ENCODE measurements at places on chromosomes 2 and 18. TPM values are rescaled to one million over a fixed set of nuclear protein-coding genes. Genes with fewer than 3 reads are reported as not detected.

GRCh38 chr2:216596980-216597509, 36.2 kb upstream of the IGFBP2 start:
- H3K4me3 ChIP-seq, result no peak overlapping the region
- H3K36me3 ChIP-seq, result no peaks in the 10 kb centered on the region
- DNase-seq, result no peak
- H3K27me3 ChIP-seq, result peaks cover 7% of the 10 kb centered on the region
- no peaks in the 10 kb centered on the region for H3K4me1 ChIP-seq

GRCh38 chr2:170408461-170409163, 230.7 kb downstream of the MYO3B start:
- H3K27ac ChIP-seq, result no peak overlapping the region
- no peak overlapping the region for H3K4me3 ChIP-seq
- no peak for DNase-seq
- H3K27me3 ChIP-seq, result peaks cover 7% of the 10 kb centered on the region
- H3K36me3 ChIP-seq, result no peaks in the 10 kb centered on the region
- no peaks in the 10 kb centered on the region for H3K4me1 ChIP-seq

GRCh38 chr2:239471011-239471792, 70.4 kb upstream of the HDAC4 start:
- H3K36me3 ChIP-seq, result no peaks in the 10 kb centered on the region
- H3K4me3 ChIP-seq, result no peak overlapping the region
- no peak for DNase-seq
- H3K27ac ChIP-seq, result no peak overlapping the region
- H3K27me3 ChIP-seq, result peaks cover 19% of the 10 kb centered on the region

The TSPYL6 gene
- total RNA-seq, result not detected

The EML6 gene
- 1.3 TPM for total RNA-seq

DNA sequence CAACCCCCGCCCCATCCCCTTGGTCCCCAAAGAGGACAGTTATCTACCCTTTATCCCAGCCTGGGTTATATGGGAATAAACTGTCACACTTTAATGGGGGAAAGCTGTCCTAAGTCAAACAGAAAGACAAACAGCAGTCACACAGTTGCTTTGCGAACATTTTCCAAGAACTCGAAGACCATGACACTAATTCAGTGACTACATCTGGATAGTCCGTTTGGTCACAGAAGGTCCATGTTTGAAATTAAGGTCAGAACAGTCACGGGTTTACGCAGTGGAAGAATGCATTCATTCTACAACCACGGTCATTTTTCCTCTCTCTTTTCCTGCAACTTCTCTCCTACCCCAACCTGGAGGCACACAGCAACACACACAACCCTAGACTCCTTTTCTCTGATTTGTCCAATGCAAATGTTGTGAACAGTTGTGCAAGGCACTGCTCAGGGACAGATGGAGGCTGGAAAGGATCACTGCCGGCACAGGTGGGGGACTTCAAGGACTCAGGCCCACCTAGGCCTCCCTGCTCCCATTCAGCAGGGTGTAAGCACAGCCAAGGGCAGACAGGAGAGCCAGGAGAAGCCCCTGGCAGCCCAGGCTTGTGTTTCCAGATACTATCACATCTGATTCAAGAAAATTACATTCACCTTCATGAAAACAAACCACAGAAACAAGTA, 39.9 kb downstream of the ZNF516 start:
- H3K4me3 ChIP-seq, result no peak overlapping the region
- H3K27ac ChIP-seq, result no peak overlapping the region
- DNase-seq, result no peak
- peaks cover 11% of the 10 kb centered on the region for H3K4me1 ChIP-seq
- peaks cover 22% of the 10 kb centered on the region for H3K27me3 ChIP-seq

- H3K4me1 ChIP-seq, result no peaks in the 10 kb centered on the region
- H3K27ac ChIP-seq, result no peak overlapping the region
- no peak for DNase-seq
- no peaks in the 10 kb centered on the region for H3K36me3 ChIP-seq
- no peaks in the 10 kb centered on the region for H3K27me3 ChIP-seq
Measured at GRCh38 chr2:103132536-103133217, 370.8 kb downstream of the TMEM182 start.

The TTC31 gene
- 37.3 TPM for total RNA-seq

The ARHGAP15 gene
- total RNA-seq, result 271 TPM

The HOXD13 gene
- total RNA-seq, result not detected

The TFCP2L1 gene
- total RNA-seq, result 0.54 TPM

- no peak overlapping the region for H3K4me3 ChIP-seq
- DNase-seq, result no peak
- no peaks in the 10 kb centered on the region for H3K4me1 ChIP-seq
- H3K36me3 ChIP-seq, result no peaks in the 10 kb centered on the region
Measured at GRCh38 chr2:227099340-227099739, 64.7 kb downstream of the COL4A4 start.

- no peak overlapping the region for H3K27ac ChIP-seq
- H3K4me1 ChIP-seq, result no peaks in the 10 kb centered on the region
- H3K4me3 ChIP-seq, result no peak overlapping the region
- no peak for DNase-seq
- H3K27me3 ChIP-seq, result no peaks in the 10 kb centered on the region
- H3K36me3 ChIP-seq, result peaks cover 5% of the 10 kb centered on the region
Measured at GRCh38 chr2:178775975-178776374, 31.2 kb downstream of the TTN start.

- no peaks in the 10 kb centered on the region for H3K27me3 ChIP-seq
- peaks cover 42% of the 10 kb centered on the region for H3K4me1 ChIP-seq
- H3K4me3 ChIP-seq, result no peak overlapping the region
- DNase-seq, result no peak
- no peaks in the 10 kb centered on the region for H3K36me3 ChIP-seq
- peak overlapping the region; percentile 83 for H3K27ac ChIP-seq
Measured at GRCh38 chr2:64656379-64656778, 2.7 kb upstream of the SERTAD2 start.

The POU3F3 gene
- not detected for total RNA-seq

The LYPD1 gene
- 0.15 TPM for total RNA-seq

The CFC1 gene
- not detected for total RNA-seq

GRCh38 chr2:9847140-9847539, 3.9 kb downstream of the TAF1B start:
- peaks cover 6% of the 10 kb centered on the region for H3K4me1 ChIP-seq
- no peaks in the 10 kb centered on the region for H3K36me3 ChIP-seq
- H3K27me3 ChIP-seq, result no peaks in the 10 kb centered on the region
- no peak overlapping the region for H3K27ac ChIP-seq

The CPS1 gene
- 0.59 TPM for total RNA-seq

DNA sequence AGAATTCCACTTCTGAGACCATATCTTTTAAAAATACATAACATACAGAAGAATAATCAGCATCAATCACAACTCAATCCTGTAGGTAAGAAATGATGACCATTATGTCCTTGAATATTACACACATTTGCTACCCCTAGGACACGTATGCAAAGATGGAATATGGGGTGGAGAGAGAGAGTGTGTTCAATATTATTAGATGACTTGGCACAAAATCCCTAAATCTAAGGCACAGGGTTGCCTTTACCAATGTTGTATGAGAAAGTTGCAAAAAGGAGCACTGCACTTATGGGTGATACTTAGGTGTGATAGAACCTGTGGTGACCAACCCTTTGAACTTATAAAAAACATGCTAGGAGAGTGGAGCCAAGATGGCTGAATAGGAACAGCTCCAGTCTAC, 326.2 kb upstream of the FSHR start:
- H3K4me1 ChIP-seq, result no peaks in the 10 kb centered on the region
- no peak overlapping the region for H3K27ac ChIP-seq
- no peaks in the 10 kb centered on the region for H3K27me3 ChIP-seq
- no peak overlapping the region for H3K4me3 ChIP-seq
- no peak for DNase-seq

The NAT8 gene
- not detected for total RNA-seq

The CD207 gene
- not detected for total RNA-seq

The SLC14A1 gene
- 1.8 TPM for total RNA-seq

The AKAIN1 gene
- total RNA-seq, result not detected

GRCh38 chr2:122081751-122082150, 326.3 kb downstream of the TSN start:
- no peak overlapping the region for H3K27ac ChIP-seq
- no peaks in the 10 kb centered on the region for H3K27me3 ChIP-seq
- no peak for DNase-seq
- no peaks in the 10 kb centered on the region for H3K4me1 ChIP-seq
- no peaks in the 10 kb centered on the region for H3K36me3 ChIP-seq
- no peak overlapping the region for H3K4me3 ChIP-seq

- peaks cover 20% of the 10 kb centered on the region for H3K4me1 ChIP-seq
- no peaks in the 10 kb centered on the region for H3K36me3 ChIP-seq
- DNase-seq, result no peak
- no peak overlapping the region for H3K4me3 ChIP-seq
- no peaks in the 10 kb centered on the region for H3K27me3 ChIP-seq
Measured at GRCh38 chr2:69589973-69590652, 53.4 kb downstream of the AAK1 start.

The ABCB11 gene
- 0.03 TPM for total RNA-seq

The TFPI gene
- total RNA-seq, result 0.47 TPM

All from T-cell (primary cell).